ENCODE measurements at places on chromosomes 1 and 21.

GRCh38 chr1:31509124-31510072 is 66.9 kb upstream of the TINAGL1 start:
- no peak for DNase-seq

GRCh38 chr1:182834326-182834725 is 4.8 kb upstream of the DHX9 start:
- no peak for DNase-seq

DNA sequence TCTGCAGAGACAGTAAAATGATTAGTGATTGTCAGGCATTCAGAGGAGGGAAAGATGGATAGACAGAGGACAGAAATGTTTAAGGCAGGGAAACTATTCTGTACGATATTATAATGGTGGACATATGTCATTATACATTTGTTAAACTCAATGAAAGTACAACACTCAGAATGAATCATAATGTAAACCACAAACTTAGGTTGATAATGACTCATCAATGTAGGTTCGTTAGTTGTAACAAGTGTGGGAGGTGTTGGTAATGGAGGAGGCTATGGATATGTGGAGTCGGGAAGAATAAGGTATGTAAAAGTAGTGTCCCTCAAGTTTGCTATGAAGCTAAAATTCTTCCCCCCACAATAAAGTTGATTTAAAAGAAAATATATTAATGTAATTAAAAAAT is 455.0 kb downstream of the BRINP3 start:
- DNase-seq, result no peak

- no peak for DNase-seq
Measured at GRCh38 chr1:117573386-117574023, 32.3 kb upstream of the TENT5C start.

- DNase-seq, result no peak
Measured at GRCh38 chr1:81032374-81032773, 768.4 kb upstream of the ADGRL2 start.

DNA sequence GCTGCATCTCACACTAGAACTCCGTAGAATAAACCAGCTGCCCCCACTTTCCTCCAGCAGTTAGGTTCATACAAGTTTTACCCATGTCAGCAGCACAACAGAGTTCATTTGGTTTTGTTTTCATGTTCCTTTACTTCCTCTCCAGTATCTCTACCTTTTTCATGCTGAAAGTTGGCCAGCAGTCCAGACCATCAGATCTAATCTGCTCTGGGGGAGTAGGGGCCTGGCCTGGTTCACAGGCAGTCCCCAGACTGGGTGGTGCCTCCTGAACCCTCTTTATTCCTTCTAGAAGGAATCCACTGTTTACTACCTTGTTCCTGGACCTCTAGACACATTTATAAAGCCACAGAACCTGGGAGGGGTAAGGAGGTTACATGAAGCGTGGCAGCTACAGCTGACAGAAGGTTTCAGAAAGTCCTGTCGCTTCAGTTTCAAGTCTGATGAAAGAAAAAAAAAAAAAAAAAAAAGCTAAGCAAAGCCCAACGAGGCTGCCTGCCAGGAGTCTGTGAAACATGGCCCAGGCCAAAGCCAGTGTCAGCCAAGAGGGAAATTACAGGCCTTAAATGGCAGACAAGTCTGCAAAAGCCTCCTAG is 184.6 kb upstream of the JUN start:
- DNase-seq, result peak; percentile 85

- DNase-seq, result no peak
Measured at GRCh38 chr1:63928186-63929105, 154.6 kb downstream of the ROR1 start.

DNA sequence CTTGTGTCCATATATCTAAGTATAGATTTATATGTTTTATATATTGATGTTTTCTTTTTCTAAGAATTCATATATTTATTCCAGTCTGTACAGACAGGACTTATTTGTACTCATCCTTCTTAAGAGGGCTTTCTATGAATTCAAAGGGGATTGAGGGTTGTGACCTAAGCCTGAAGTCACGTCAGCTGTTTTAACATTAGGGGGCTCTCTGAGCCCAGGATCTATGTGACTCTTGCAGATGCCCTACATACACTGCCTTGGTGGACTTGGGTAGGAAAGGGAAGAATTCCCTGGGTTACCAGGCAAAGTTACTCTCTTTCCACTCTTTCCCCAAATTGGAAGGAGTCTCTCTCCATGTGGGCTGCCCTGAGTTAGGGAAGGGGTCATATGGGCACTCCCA is 283.8 kb upstream of the DAB1 start:
- DNase-seq, result no peak

DNA sequence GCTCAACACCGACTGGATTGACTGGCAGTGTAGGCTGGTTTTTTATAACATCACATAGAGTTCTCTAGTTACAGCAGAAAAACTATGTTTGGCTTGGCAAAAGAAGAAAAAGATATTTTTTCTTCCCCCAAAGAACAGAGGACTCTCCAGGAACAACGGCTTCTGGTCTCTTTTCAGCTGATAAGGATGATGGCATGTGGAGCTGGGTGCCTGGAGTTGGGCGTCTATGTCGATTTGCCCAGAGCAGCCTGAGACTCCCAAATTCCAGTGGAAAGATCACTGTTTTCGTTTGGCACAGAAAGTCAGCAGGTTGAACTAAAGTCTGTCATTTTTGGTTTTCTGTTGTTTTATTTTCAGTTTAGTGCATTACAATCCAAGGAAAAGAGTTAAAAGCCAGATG is 91.1 kb downstream of the SMYD2 start:
- no peak for DNase-seq

GRCh38 chr1:208791456-208791855 is 547.3 kb upstream of the PLXNA2 start:
- DNase-seq, result no peak

- DNase-seq, result no peak
Measured at GRCh38 chr1:39854738-39855137, 28.6 kb downstream of the TRIT1 start.

DNA sequence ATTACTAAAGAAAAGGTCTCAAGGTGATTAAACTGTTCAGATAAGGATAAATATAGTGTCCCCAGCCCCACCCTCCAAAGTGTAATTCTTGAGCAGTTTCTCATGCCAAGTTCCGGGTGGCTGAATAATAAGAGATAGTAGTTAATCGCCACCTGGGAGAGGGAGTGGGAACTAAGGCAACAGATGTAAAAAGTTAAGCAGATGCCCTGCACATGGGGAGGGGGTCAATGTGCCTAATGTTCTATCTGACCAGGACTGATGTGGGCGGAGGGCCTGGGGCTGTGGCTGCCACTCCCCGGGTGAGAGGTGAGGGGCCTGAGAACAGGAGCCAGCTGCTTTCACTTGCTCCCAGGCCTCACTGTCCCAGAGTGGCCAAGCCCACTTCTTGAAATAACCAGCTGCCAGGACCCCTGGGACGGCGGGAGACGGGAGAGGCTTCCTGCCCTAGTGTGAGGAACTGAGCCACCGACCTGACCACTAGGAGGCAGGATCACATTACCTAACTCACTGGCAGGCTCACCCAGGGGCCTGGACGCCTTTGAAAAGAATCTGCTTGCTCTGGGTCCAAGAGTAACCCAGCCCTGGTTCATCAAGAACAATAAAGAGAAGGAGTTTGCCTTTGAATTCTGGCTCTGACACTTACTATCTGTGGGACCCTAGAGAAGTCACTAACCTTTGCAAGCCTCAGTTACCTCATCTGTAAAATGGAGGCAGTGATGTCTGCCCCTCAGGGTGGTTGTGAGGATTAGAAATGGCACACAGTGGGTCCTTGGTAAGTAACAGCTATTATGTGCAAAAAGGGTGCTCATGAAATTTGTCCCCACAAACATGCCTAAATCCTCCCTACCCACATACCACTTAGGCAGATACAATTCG is 179.2 kb downstream of the ATG4C start:
- no peak for DNase-seq

GRCh38 chr1:171935664-171936063 is 94.4 kb downstream of the DNM3 start:
- peak; percentile 60 for DNase-seq

DNA sequence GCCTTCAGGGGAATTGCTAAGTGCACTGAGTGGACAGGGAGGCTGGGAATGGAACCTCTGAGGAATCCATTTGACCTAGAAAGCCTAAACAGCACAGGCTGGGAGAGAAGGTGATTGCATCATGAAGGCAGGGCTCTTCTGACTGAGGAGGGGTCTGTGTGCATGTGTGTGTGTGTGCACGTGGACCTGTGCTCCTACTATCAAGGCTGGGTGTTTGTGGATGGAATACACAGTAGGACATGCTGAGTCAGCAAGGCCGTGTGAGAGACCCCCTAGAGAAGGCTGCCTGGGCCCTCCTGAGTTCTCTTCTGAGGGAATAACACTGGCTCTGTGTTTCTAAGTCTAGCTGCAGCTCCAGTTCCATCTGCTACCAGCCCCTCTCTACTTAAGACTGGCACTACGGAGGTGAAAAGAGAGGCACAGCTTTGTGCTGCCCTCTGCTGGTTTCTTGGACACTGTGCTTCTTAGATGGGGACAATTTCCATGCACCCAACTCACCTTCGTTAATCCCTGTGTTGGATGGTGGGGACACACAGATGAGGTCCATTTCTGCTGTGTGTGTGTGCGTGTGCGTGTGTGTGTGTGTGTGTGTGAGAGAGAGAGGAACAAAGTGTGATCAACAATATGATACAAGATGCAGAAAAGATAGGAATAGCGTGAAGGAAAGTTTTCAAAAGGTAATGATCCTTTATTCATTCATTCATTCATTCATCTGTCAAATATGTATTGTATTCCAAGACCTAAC is 6.2 kb upstream of the EFCAB14 start:
- DNase-seq, result peak; percentile 90
